Renal cortex interstitium (tissue), 15 donors: ENCODE measurements at places on chromosomes 12 and 14. TPM values are rescaled to one million over a fixed set of nuclear protein-coding genes. Genes with fewer than 3 reads are reported as not detected.

DNA sequence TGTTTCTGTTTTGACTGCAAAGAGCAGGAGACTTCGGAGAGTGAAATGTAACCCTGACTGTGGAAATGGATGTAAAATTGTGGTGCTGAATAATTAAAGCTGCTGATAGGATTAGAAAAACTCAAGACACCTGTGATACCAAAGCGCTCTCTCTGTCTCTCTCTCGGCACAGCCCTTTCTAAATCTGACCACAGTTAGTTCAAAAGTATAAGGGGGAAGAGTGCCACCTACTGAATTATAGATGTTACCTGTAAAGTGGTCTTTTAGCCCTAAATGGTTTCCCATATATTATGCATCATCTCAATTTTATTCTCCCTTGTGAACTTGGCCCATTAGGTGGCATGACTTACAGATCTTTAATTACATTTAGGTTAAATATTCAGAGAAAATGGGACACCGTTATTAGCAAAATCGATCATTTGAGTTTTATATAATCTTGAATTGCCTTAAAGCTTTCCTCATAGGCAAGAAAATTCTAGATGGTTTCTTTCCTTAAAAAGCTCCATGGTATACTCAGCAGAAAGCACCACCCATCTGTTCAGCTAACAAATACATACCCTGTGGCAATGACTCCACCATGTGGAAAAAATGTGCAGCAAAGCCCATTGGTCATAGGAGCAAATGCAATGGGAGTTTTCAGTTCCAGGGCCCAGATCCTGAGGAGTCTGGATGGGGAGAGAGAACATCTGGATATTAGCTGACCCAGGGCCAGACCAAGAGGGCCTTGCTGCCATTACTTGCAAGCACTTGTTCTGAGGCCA, 18.1 kb downstream of the RFC5 start:
- no peak for DNase-seq

- no peak for DNase-seq
These were observed 3.4 kb downstream of the SSPN start for GRCh38 chr12:26198742-26199141.

DNA sequence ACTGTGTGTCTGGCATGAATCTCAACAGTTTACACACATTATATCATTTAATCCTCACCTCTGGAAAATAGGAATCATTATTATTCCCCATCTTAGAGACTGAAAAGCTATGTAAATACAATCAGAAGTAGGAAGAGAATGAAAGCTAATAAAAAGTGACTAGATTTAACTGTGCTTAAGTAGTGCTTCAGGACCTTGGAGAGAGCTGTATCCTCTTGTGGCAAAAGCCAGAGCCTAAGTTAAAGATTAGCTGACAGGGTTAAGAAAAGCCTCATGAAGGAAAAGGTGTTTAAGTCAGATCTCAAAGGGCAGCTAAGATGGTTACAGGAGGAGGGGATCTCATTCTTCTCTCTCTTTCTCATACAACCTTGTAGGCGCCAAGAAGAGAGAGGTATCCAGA, 65.3 kb upstream of the TMEM233 start:
- DNase-seq, result peak; percentile 9

GRCh38 chr12:76984566-76984965, 80.8 kb downstream of the E2F7 start:
- DNase-seq, result no peak

- DNase-seq, result no peak
These were observed 91.6 kb upstream of the GRIN2B start for GRCh38 chr12:14072987-14073386.

DNA sequence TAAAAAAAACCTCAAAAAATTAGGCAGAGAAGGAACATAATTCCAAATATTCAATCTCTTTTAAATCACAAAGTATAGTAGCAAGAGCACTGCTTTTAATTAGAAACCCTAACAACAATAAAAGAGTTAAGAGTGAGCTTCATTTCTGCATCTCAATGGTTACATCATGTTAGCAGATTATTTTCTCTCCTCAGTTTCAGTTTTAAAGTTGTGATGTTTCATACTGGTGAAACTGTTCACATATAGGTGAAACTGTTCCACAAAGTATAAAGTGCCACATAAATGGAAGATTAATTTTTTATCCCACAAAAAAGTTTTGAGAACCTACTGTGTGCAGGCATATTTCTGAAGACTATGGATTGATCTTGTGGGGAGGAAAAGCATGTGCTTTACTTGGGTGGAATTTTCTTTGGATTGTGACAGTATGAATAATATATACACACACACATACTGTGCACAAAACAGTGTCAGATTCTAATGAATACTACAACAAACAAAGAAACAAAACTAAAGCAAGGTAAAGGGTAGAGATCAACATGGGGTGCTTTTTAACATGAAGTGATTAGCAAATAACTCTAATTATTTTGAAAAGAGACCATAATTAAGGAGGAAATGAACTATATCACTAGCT, 17.1 kb downstream of the LUM start:
- DNase-seq, result no peak

- no peak for DNase-seq
These were observed 363.2 kb downstream of the GALC start for GRCh38 chr14:87629788-87630187.

DNA sequence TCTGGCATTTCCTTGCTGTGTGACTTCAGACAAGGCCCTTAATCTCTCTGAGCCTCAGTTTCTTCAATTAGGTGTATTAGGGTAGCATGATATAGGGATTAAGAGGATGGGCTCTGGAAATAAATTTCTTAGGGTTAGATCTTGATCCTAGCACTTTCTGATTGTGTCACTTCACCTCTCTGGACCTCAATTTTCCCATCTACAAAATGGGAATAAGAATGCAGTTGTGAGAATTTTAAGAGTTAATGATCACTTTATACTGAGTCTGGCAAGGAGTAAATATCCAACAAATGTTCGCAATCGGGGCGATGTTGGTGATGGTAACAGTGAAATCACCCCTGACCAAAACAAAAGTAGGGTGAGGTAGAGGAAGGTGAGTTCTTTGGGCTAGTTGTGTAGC, 4.0 kb downstream of the RPH3A start:
- no peak for DNase-seq

GRCh38 chr12:84070292-84070691, 842.3 kb downstream of the SLC6A15 start:
- DNase-seq, result no peak

GRCh38 chr12:106378788-106379187, 21.2 kb downstream of the POLR3B start:
- DNase-seq, result no peak

DNA sequence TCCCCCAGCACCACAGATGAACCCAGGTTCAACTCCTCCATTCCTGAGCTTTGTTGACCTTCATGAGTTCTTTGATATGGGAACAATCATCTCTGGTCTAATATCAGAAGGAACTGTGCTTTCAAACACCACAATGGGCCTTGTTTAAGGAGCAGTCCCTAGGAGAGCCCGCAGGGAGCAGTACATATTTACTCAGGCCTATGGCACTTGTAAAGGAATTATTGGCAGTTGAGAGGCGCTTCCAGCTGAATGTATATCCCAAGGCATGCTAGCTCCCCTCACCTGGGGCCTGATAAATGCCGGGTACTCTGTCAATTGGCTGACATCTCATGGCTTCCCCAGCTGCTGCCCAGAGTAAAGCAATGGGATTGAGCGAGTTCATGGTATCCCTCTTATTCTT, 76.2 kb downstream of the ZFP36L1 start:
- no peak for DNase-seq

- no peak for DNase-seq
These were observed 82.1 kb upstream of the CAPRIN2 start for GRCh38 chr12:30836656-30837445.

GRCh38 chr12:65695113-65695865, 129.0 kb upstream of the HMGA2 start:
- peak; percentile 41 for DNase-seq

DNA sequence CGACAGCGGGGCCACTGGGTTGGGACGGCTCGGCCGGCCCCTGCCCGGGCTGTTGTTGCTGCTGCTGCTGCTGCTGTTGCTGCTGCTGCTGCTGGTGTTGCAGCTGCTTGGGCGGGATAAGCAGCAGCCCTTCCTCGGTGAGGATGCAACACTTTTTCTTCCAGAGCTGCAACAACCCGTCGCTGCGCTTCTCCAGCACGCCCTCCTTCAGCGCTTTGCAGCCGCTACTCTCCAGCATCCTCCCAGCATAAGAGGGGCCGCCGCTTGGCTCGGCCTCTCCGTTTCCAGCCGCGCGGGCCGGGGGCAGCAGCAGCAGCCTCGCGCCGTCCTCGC, 529 bp downstream of the PHLDA1 start:
- DNase-seq, result no peak

DNA sequence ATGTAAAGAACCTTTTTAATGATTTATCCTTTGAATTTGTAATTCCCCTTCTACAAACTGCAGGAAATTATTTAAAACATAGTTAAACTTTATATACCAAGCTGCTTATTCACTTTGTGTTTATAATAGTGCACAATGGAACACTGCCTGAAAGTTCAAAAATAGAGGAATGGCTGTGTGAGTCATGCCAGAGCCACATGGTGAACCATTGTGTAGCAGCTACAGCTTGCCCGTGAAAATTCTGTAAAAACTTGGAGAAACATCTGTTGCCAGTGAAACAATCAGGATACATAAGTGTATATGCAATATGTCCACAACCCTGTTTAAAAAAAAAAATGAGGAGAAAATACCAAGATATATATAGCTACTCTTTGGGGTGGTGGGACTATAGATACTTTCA, 59.5 kb downstream of the VEZT start:
- no peak for DNase-seq

DNA sequence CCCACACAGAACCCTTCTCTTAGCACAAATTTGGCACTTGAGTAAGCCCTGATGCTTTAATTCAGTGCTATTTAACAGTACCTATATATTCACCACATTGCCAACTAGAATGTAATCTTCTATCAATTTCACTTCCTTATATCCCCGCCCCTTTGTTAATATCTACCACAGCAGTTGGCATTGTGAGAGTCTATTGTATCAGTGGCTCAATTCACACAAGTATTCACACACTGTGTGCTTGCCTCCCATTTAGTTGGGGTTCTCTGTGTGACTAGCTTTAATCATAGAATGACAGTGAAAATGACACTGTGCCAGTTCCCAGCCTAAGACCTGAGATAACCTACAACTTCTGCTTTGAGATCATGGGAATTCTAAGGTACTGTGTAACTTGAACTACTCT, 103.1 kb downstream of the SEC23A start:
- DNase-seq, result no peak

DNA sequence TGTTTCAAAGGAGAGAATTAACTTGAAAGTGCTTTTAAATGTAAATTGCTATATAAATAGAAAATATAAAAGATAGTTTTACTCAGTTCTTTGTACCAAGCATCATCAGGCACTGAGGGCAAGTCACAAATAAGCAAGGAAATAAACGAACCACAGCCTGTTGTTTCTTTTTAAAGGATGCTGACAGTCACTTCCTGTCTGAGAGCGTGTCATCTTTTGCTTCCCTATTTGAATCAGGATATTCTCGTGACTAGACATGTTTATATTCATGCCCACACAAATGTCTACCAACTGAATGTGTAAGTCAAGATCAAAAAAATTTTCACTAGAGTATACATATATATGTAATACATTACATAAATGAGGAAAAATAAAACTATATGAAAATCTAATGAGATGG, 31.4 kb upstream of the SLC2A13 start:
- no peak for DNase-seq

DNA sequence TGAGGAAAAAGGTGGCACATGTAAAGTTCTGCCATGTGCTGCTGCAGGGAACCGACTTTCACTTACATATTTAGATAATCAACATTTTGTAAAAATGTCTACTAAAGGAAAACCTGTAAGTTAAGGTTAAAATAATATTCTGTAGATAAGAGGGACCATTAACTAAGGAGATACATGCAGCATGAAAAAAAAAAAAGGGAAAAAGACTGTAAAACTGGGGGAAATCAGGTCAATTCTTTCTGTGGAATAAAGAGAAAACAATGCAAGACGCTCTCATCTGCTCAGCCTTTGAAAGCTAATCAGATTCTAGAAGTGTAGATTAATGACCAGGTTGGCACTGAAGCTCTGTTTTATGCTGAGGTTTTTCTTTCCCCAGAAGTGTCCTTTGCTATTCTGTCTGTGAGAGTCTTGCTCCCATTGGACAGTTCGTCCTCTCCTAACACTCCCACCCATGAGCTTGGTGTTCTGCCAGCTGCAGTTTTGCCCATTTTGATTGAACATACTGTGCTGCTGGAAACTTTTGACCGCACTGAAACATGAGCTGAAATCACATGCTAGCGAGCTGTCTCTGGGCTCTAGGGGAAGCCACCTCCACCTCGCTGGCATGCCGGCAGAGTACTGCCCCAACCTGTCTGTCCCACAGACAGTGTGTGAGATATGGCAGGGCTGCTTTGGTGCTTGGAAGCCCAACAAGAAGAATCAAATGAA, 39.7 kb downstream of the PPTC7 start:
- peak; percentile 34 for DNase-seq

DNA sequence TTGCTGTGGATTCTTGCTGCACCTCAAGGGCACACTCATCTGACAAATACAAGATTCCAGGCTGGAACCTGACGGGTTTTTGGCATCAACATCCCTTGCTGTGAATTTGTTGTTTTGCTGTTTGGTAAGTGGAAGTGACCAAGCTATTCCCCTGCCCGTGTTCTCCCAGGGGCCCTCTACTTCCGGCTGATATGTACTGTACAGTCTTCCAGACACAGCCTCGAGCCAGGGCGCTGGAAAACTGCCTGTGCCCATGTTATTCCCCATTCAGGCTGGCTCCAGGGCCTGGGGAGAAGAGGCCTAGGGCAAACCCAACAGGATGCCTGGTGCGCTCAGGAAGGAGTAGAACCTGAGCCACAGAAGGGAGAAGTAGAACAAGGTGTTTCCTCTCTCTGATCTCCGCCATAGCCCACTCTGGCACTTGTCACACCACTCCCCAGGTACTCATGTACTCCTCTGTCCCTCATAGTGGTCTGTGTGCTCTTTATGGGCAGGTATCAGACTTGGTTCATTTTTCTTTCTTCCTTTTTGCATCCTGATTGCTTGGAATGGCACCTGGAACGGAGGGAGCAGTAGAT, 67.8 kb upstream of the LTA4H start:
- DNase-seq, result no peak

GRCh38 chr12:105983622-105984320, 155.0 kb downstream of the NUAK1 start:
- no peak for DNase-seq

GRCh38 chr14:56633544-56633943, 53.9 kb downstream of the TMEM260 start:
- DNase-seq, result no peak

GRCh38 chr12:42338280-42338679, 12.3 kb downstream of the PPHLN1 start:
- no peak for DNase-seq

CD63 gene
- 647 TPM for polyA plus RNA-seq

OR6C74 gene
- not detected for polyA plus RNA-seq

NXPH4 gene
- 5.6 TPM for polyA plus RNA-seq

AMN gene
- polyA plus RNA-seq, result 19.9 TPM

CDCA3 gene
- polyA plus RNA-seq, result 28.5 TPM

ARMH4 gene
- 71.9 TPM for polyA plus RNA-seq

DPPA3 gene
- polyA plus RNA-seq, result not detected

ADCY4 gene
- polyA plus RNA-seq, result 21.6 TPM

KCNMB4 gene
- 20.7 TPM for polyA plus RNA-seq

OAS3 gene
- polyA plus RNA-seq, result 7.2 TPM

PRICKLE1 gene
- 45.4 TPM for polyA plus RNA-seq
